ENCODE measurements at places on chromosomes 12 and 14. TPM values are rescaled to one million over a fixed set of nuclear protein-coding genes. Genes with fewer than 3 reads are reported as not detected.

Gene LRP1-AS
- total RNA-seq = not detected

Gene KRT6C
- 2,886 TPM for total RNA-seq

Gene KLRB1
- 0.56 TPM for total RNA-seq

Gene YY1
- 44.5 TPM for total RNA-seq

Gene FITM1
- 0.60 TPM for total RNA-seq

Gene PCK2
- 44.4 TPM for total RNA-seq

Gene CLEC4C
- total RNA-seq = not detected

Gene OVCH1
- not detected for total RNA-seq

Gene ANO2
- total RNA-seq = 2.0 TPM

Gene SVOP
- not detected for total RNA-seq

Gene TSPAN19
- not detected for total RNA-seq

Data from esophagus mucosa (tissue), 1 donor.